ENCODE measurements at places on chromosomes 3 and 15.

- DNase-seq = no peak
These were observed 9.0 kb downstream of the AQP9 start for GRCh38 chr15:58147171-58147611.

DNA sequence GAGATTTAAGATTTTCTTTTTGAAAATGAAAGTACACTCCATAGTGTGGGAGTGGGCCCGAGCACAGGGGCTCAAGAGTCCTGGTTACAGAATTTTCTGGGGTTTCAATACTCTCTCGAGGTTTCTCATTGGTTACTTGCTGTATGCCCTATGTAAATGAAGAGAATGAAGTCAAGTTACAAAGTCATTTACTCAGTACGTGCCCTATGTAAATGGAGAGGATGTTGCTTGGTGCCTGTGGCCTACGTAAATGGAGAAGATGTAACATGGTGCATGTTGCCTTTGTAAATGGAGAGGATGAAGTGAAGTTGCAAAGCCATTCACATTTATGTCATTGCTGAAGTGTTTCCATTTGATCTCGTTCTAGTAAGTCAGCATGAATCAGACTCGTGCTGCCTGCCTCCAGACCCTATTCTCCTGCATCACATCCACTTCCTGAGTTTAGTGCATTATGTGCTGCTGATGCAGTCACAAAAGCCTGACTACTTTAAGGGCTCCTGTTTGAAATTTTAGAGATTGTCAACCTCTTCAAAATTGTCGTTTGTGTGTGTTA lies 302.0 kb downstream of the ZBBX start:
- DNase-seq = no peak

DNA sequence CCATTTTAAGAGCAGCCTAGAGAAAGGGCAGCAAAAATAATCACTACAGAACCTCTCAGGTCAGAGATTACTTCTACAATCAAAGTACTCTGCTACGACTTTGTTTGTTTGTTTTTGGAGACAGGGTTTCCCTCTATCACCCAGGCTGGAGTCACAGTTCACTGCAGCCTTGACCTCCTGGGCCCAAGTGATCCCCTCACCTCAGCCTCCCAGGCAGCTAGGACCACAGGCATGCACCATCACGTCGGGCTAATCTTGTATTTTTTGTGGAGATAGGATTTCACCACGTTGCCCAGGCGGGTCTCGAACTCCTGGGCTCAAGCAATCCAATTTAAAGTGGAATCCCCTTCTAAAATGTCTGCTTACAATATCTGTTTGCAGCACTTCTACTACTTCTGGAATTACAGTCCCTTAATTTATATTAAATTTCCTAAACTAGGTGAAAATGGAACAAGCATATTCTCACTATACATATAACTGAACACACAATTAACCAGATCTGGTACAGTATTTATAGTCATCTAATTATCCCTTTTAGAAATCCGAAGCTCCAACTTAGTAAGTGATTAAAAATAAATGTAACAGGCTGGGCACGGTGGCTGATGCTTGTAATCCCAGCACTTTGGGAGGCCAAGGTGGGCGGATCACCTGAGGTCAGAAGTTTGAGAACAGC lies 4.4 kb downstream of the UACA start:
- no peak for DNase-seq

DNA sequence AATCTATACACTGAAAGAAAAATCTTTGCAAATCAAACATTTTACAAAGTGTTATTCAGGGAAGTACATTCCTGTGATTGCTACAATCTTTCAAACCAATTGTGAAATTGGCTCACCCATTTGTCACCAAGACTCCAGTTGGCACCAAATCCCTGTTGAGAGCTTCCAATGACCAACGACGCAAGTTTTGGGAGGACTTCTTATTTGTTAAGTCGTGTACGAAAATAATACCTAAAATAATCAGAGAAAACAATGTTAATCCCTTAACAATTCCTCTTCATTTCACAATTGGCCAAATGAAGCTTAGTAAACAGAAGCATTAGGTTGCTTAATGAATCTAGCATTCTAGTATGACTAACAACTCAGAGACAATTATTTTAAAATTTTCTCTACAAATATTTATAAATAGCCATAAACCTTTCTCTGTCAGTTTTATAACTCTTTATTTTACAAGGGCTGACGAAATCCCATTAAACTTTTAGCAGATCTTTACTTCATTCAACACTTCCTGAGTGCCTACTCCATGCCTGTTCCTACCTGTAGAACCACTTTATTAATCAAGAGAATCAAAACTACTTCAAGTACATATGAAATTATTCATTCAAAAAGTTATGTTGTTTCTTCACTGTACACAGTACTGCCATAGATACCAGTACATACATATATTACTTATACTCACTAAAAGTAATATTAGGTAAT lies 24.0 kb upstream of the HGD start:
- no peak for DNase-seq

DNA sequence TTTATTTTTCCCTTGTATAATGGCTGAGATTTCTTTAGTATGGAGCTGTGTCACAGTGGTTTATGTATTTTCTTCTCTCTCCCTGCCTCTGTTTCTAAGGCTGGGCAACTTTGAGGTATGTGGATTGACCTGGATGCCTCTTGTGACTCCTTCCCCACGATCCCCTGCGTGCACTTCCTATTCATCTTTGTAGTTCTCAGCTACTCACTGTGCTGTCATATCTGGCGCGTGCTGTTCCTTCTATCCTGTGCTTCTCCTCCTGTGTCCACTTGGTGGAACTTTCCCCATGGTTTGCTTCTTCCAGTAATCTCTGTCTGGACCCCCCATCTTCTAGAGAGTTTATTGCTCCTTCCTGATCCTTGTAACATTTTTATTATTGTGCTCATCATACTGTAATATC lies 97.3 kb downstream of the AKAP13 start:
- DNase-seq = no peak

DNA sequence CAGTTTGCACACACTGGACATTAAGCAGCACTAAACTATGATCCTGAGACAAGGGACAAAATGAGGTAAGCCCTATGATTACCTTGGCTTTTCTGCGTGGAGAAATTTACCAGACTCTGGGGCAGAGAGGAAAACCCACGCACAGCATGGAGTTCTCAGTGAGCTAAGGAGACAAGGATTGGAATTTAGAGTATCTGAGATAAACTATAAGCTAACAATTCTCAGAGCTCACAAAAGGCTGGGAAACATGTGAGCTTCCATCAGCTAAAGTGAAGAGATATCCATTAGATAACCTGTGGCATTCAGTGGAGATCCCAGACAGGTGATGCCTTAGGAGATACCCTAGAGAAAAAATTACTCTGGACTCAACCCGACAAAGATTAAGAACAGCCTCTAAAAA lies 48.7 kb downstream of the NBEAL2 start:
- DNase-seq = no peak

DNA sequence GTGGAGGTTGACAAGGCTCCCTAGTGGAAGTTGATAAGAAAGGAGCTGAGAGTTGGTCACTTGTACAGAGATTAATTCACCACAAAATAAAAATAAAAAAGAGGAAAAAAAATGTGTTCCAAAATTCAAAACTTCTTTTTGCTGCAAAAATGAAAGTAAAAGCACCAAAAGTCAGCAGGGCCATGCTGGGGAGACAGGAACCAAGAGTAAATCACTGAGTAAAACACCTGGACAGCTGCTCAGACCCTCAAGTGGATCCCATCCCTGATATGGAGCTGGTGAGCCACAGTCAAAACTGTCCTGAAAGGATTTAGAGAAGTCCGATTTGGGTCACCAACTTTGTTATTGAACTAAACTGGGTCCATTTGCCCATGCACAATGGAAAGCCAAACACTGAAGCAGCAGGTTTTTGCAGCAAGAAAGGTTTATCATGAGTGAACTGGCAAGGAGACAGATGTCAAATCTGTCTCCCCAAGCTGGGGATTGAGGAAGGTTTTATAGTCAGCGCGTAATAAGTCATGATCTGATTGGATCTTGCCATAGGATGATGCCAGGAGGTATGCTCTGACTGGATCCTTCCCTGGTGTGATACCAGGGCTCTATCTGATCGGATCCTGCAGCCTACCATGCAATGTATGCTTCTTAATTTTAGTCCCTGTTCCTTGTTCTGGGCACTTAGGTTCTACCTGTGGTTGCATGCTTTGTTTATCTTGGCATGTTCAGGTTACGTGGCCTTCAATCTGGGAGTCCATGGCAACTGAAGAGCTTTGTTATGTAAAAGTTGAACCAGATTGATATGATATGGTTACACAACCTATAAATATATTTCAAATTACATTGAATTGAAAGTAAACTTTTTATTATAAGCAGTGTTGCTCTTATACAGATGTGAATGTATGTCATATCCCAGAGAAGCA lies 313.2 kb downstream of the POLQ start:
- DNase-seq = no peak

DNA sequence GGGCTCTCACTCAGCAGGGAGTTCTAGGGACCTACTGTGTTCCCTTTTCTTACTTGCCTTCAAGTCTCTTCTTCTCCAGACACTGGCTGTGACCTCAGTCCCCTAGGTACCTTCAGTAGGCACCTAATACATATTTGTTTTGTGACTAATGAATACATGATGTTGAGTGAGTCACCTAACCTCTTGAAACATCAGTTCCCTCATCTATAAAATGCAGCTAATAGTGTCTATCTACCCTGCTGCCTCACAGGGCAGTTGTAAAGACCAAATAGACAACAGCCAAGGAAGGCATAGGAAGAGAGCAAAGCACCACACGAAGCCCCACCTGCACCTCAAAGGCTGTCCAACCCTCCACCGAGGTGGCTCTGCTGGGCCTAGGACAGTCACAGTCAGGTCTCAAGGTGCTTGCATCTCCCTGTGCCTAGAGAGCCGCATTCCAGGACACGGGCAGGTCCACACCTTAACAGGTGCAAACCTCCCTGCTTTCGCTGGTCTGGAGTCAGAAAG lies 29.1 kb downstream of the DAPK2 start:
- DNase-seq = no peak

DNA sequence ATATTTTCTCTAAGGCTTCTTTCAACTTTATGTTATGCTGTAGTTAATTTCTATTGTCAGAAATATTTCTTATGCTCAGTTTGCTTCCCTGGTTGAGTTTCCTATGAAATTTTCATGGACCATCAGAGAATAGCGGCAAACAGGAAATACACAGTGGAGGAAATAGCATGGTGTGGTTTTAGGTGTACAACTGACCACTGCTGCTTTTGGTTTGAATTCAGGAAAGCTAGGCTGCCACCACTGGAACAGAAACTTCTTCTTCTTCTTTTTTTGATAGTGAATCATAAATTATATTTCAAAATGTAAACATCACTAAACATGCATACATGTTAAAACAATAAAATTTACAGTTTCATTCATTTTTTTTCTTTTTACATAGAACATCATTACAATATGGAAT lies 316.6 kb upstream of the TGFBR2 start:
- DNase-seq = no peak

Data from globus pallidus (tissue), 1 donor.